ENCODE measurements at places on chromosomes 2 and 18.

DNA sequence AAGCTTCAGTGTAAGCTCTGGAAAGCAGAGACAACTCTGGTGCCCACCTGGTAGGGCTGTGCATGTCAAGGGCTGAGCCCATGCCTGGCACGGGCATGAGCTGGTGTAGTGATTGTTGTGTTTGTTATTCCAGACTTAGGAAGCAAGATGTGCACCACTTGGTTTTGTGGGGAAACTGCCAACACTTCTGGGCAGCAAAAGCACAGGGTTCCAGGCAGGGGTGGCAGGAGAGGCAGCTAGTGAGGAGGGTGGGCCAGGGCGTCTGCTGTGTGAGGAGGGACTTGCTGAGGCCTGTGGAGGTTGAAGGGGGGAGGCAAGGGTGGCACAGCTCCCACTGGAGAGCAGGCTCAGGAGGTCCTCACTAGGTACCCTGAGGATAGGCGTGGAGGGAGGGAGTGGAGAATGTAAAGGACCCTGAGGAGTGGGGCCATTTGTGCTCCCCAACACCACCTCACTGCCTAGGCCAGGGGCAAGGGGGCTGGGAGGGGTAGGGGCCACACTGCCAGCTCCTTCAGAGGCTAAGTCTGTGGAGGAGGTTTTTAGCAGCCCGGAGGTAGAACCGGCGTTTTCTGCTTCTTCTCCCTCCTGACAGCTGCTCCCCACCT, 104.0 kb upstream of the POU3F3 start:
- DNase-seq, result no peak

DNA sequence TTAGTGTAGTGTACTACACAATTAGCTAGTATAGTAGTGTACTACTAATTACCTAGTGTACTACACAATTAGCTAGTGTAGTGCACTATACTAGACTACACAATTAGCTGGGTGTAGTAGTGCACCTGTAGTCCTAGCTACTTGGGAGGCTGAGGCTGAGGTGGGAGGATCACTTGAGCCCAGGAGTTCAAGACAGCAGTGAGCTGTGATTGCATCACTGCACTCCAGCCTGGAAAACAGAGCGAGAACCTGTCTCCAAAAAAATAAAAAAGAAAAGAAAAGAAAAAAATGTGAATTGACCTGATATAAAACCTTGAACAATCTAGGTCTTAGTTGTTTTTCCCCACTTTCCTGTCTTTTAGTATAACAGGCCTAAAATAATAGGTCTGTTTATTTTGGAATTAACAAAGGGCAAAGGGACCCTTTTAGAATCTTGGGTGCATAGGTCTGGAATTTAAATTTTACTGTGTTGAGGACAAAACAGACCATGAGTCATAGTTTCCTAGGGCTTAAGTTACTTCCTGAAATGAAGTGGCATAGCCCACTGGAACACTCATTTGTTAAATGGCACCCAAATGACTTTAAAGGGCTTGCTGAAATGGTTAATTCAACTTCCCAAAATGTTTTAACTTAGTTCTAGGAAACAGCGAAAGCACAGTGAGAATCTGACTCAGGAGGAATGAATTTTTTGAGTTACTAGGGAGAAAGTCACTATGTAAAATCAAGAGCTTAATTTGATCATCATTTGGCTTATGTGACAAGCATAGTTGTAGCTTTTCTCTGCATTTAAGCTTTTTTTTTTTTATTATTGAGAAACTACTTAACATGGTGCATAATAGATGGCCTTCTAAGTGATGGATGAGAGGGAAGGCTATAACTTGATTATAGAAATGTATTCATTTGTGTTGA, 50.7 kb upstream of the ARL5A start:
- DNase-seq, result no peak

DNA sequence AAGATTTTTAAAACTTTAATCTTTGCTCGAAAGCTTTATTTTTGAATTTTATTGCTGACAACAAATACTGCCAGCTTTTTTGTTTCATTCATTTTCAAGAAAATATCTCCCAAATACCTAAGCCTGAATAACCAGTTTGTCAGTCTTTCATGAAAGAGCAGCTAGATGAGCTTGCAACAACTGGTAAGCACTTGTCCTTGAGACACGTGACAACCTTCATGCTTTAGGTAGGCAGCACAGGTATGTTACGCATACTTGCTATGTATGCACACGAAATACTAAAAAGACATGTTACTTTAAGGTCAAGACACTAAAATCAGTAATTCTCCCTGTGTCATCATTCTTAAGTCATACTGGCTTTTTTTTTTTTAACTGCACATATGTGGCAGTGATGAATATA, 12.3 kb downstream of the CEBPZ start:
- no peak for DNase-seq

- DNase-seq, result no peak
Observed at GRCh38 chr2:130369311-130369964, 13.6 kb downstream of the PTPN18 start.

- no peak for DNase-seq
Observed at GRCh38 chr18:78939734-78940494, 39.7 kb upstream of the SALL3 start.

DNA sequence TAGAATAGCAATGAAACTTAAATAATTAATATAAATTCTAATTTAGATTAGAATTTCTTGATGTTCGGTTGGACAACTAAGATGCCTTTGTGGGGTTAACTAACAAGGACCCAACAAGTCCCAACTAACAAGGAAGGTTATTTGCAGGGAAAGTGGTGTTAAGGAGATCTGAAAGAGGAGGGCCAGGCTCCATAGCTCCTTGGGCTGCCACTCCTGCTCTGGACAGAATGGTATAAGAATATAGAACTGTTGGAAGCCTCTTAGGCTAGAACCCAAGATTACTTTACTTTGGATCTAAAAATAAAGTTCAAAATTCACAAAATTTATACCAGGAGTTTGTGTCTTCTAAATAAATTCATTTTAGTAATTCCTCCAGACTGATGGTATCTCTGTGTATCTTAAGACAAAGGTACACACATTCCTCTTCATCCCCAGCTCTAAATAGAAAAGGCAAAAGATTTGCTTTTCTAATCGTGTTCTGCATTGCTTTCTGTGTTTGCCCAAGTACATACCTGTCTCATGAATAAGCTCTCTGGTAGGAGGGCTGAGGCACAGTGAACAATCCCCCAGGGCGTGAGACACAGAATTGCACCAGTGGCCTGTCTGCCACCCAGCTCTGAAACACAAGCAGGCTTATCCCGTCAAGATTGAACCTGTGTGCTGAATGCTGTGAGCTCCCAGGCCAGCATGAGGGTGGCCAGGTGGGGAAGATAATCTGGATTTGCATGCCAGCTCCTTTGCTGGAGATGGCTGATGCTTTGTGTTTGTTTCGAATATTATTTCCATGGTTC, 176.0 kb downstream of the ACKR3 start:
- DNase-seq, result no peak

- no peak for DNase-seq
Observed at GRCh38 chr18:55256226-55256928, 297.1 kb upstream of the CCDC68 start.

- DNase-seq, result no peak
Observed at GRCh38 chr18:59026831-59027410, 112.8 kb upstream of the SEC11C start.

DNA sequence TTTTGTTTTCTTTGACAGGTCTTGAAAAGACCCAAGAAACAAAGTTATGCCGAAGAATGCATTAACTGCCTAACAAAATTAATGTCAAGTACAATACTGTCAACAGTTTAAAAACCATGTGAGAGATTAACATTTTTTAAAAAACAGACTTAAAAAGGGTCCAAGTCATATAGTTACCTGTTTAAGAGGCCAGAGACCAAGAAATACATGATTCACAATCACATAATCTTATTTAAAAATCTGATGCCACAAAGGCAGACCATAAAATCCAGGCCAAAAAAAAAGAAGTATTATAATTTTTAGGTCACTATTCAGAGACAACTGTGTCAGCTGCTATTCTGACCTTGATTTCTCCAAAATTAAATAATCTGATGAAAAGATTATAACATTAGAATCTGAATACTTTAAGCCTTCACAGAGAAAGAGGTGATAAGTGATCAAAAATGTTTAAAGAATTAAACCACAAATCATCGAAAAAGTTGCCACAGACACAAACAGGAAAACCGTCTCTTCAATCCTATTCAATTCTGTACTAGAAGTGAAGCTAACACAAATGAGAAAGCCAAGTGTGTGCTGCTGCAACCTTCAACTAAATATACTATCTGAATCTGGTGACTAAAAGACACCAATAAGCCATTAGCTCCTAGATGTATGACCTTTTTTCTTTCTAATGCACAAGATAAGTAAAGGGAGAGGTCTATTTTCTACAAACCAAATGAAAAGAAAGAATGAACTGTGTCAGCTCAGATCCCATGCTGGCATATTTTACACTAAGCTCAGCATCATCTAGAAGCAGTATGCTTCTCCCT, 286.0 kb downstream of the ZEB2 start:
- DNase-seq, result no peak

- DNase-seq, result no peak
Observed at GRCh38 chr2:1713142-1713838, 31.0 kb downstream of the PXDN start.

DNA sequence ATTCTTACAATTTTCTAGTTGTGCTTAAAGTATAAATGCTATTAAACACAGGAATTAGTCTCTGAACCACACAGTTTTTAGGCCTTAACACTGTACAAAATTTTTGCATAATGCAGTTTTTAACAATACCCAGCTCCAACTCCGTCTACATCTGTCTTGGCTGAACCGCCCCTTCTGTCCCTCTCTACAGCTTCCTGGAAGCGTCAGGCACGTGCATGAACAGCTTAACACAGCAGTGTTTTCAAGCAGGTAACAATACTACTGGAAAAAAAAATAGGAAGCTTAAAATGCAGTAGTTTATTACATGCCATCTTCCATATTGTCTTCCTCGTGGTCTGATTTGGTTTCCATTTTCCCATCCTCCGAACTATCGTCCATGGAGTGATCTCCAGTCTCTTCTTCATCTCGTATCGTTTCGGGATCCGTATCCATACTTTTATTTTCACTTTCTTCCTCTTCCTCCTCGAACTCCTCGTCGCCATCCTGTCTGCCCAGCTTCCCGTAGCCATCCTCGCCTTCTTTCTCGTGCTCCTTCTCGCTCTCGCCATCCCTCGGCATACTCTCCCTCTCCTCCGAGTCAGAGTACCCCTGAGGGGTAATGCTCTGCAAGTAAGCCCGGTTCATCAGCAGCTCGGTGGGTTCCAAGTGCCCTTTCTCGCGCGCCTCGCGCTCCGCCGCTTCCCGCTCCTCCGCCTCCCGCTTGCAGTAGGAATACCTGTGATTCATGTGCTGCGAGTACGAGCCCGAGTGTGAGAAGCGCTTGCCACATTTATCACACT, 130.6 kb downstream of the ZEB2 start:
- no peak for DNase-seq

DNA sequence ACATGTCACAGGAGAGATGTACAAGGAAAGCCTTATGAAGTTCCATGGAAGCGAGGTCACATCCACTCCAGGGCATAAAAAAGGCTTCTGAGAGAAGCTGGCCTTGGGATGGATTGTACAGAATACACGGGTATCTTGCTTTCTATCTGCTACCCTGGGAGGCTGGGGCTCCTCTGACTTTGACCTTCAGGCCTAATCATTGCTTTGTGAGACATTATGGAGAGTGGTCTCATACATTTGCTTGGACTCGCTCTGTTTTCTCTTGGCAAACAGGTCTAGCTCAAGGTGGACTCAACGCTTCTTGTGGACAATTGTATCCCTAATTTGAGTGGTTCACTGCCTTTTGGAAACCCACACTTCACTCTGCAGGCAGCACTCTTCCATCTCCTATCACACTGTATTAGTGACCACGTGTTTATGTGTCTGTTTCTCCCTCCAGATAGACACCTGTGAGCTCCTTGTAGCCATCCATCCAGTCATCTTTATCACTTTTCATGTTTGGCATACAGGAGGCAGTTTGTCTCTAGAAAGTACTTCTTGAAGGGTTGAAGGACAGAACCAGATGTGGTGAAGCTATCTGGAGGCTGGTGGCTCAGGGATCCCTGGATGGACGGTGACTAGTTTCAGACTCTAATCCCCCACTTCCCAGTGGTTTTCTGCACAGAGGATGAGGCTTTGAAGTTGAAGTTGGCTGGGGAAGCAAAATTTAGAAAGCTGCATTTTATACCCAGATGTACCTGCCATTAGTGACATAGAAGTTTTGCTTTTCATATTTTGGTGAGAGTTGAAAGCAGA, 267.8 kb downstream of the CYRIA start:
- DNase-seq, result no peak

- no peak for DNase-seq
Observed at GRCh38 chr2:133732982-133733900, 165.0 kb upstream of the NCKAP5 start.

DNA sequence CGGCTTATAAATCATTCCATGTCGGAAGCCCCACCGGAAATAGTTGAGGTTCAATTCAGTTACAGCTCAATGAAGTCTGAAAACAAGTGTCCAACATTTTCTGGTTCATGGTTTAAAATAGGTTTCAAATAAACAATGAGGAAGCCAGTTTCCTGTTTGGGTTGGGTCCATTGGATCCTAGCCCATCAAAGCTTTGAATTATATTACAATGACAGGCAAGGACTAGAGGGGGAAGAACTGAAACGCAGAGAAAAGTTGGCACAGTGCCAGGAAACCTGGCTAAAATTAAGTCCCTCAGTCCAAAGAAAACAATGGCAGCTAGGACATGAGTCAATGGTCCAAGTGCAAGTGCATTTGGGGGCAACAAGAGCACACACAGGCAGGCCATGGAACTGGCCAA, 32.0 kb downstream of the SLC14A1 start:
- DNase-seq, result peak; percentile 27

GRCh38 chr2:40220177-40220925, 231.5 kb downstream of the SLC8A1 start:
- DNase-seq, result no peak

- no peak for DNase-seq
Observed at GRCh38 chr2:48424356-48424755, 105.6 kb upstream of the STON1 start.

- DNase-seq, result no peak
Observed at GRCh38 chr2:119286661-119287060, 63.0 kb downstream of the STEAP3 start.

GRCh38 chr2:224927646-224928173, 114.6 kb downstream of the DOCK10 start:
- no peak for DNase-seq

- no peak for DNase-seq
Observed at GRCh38 chr2:66446941-66447340, 12.0 kb downstream of the MEIS1 start.

GRCh38 chr2:100206731-100207255, 64.4 kb upstream of the AFF3 start:
- DNase-seq, result no peak

DNA sequence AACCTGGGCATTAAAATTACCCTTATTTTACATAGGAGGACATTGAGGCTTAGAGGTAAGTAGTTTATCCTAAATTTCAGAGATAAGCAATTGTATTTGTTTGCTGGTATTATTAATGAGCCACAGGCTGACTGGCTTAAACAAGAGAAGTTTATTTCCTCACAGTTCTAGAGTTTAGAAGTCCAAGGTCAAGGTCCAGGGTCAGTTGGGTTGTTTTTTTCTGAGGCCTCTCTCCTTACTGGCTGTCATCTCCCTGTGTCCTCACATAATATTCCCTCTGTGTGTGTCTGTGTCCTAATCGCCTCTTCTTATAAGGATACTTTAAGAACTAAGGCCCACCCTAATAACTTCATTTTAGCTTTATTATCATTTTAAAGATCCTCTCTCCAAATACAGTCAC, 294.9 kb upstream of the ATP5MC3 start:
- no peak for DNase-seq
